ENCODE measurements at places on chromosomes 3 and 15. TPM values are rescaled to one million over a fixed set of nuclear protein-coding genes. Genes with fewer than 3 reads are reported as not detected.

The SAXO2 gene
- total RNA-seq, result 2.7 TPM

The CNTN3 gene
- not detected for total RNA-seq

The SLC28A2 gene
- not detected for total RNA-seq

The IGSF10 gene
- total RNA-seq, result 0.55 TPM

The RASL12 gene
- total RNA-seq, result not detected

The SLC51B gene
- not detected for total RNA-seq

DNA sequence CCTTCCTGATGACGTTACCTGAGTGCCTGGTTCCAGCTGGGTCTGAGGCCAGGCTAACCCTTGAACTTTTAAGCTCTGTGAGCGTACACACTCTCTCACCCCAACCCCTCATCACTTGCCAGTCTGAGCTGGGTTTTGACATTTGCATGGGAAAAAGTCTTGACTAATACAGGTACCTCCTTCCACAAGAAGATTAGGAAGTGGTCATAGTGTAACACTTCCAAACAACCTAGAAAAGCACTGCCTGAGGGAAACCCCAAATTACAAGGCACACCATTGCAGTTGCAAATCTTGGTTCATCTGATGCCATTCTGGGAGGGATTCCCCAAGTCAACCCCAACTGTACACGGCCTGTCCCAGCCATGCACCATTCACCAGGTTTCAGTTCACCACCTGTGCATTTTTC lies 499.8 kb downstream of the FOXP1 start:
- H3K36me3 ChIP-seq, result no peaks in the 10 kb centered on the region
- no peaks in the 10 kb centered on the region for H3K27me3 ChIP-seq
- no peaks in the 10 kb centered on the region for H3K4me1 ChIP-seq
- no peak for DNase-seq
- H3K4me3 ChIP-seq, result no peak overlapping the region
- H3K27ac ChIP-seq, result no peak overlapping the region

DNA sequence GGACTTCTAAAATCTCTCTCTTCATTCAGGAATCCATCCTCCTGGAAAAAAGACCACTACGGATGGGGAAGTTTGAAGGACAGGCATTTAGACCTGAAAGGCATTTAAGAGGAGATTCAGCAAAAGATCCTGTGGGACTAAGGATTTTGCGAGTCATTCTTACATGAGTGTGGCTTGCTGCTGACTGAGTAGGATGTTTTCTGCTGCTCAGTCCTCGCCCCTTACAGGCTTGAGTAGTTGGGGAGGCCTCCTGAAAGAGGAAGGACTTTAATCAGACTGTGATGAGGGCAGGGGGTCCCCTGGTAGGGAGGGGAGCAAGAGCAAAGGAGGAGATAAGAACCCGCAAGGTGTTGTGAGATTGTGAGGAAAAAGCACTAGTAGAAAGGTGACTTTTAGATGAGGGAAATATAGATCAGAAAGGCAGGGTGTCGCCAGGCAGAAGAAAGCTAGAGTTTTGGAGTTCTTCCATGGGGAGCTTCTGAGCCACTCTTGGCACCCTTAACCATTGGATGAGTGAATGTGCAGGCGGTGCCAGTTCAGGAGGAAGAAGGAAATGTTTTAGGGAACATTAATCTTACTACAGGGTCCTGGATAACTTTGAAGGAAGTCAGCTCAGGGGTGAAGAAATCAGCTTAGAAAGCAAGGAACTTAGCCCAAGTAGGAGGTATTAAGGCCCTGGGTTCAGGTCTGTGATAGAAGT lies 171.1 kb downstream of the RORA start:
- H3K27me3 ChIP-seq, result no peaks in the 10 kb centered on the region
- no peak for DNase-seq
- H3K36me3 ChIP-seq, result no peaks in the 10 kb centered on the region
- no peaks in the 10 kb centered on the region for H3K4me1 ChIP-seq
- no peak overlapping the region for H3K27ac ChIP-seq

DNA sequence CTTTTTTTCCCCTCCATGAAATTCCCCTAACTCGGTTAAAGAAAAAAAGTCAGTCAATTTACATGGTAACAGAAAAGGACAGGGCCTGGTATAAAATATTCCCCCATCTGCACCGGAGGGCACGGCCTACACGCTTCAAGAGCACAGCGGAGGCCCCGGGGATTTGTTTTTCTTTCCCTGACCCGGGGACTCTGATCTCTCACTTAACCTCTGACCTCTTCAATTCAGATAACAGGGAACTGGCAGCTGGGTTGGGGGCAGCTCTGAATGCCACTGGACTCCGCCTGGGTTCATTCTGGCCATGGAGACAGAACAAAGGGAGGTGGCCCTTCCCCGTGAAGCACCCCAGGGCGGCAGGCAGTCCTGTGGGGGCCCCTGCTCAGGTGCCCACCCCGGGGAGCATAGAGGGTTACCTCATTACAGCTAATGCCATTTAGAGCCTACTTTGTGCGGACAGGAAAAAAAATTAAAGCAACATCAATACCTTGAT lies 257.5 kb downstream of the SHQ1 start:
- DNase-seq, result no peak
- no peak overlapping the region for H3K27ac ChIP-seq
- H3K4me1 ChIP-seq, result peaks cover 18% of the 10 kb centered on the region
- no peak overlapping the region for H3K4me3 ChIP-seq
- H3K36me3 ChIP-seq, result no peaks in the 10 kb centered on the region

- no peaks in the 10 kb centered on the region for H3K27me3 ChIP-seq
- DNase-seq, result no peak
- 0 out of 2 replicates have a peak, but pooled peaks cover 14% of the 10 kb centered on the region for H3K4me1 ChIP-seq
- H3K4me3 ChIP-seq, result no peak overlapping the region
- H3K36me3 ChIP-seq, result no peaks in the 10 kb centered on the region
Measured at GRCh38 chr3:104436506-104436905, 930.2 kb upstream of the ALCAM start.

- DNase-seq, result no peak
- H3K27ac ChIP-seq, result no peak overlapping the region
- H3K36me3 ChIP-seq, result no peaks in the 10 kb centered on the region
- H3K27me3 ChIP-seq, result no peaks in the 10 kb centered on the region
Measured at GRCh38 chr3:55511895-55512570, 24.9 kb upstream of the WNT5A start.

DNA sequence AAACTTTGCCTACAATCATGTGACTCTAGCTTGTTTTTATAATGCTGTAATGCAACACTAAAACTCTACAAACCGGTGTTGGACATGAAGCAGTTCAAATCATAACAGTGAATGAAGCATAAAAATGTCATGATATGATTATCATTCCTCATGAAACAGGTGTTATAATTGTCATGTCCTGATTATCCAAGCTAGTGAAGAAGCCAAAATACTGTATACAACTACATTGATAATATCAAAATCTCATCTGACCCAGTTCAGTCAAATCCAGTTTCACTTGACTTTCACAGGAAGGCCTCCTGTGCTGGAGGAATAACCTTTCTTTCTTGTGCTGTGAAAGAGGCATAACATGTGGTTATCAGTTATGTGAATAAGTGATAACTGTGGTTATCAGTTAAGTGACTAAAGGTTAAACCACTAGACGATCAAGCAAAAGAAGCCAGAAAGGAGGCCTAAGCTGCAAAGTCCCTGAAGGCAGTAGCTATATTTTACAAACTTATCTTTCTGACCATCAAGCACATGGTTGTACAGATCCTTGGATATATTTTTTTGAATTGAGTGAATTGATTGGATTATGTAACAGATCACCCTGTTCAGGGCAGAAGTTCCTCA lies 296.4 kb downstream of the TUSC7 start:
- DNase-seq, result no peak
- no peaks in the 10 kb centered on the region for H3K27me3 ChIP-seq
- H3K4me3 ChIP-seq, result no peak overlapping the region
- no peaks in the 10 kb centered on the region for H3K36me3 ChIP-seq
- H3K27ac ChIP-seq, result no peak overlapping the region

DNA sequence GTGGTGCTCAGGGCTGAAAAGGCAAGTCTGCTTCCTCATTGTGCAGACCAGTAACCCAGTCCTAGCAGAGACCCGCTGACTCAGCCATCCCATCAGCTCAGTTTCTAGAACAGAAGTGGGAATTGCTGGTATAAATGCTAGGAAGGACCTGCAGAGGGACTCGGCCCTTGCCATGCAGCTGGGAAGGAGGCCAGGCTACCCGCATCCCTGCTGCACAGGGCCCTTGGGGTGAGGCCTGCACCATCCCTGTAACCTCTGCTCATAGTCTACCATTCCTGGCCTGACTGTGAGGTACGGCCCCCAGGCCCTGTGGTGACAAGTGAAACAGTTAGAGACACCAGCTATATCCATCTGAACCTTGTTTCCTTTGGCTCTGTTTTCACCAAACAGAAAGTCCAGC lies 23.5 kb downstream of the RAB6B start:
- H3K4me1 ChIP-seq, result no peaks in the 10 kb centered on the region
- peaks cover 11% of the 10 kb centered on the region for H3K27me3 ChIP-seq
- H3K27ac ChIP-seq, result no peak overlapping the region

GRCh38 chr3:31692751-31693150 lies 160.0 kb downstream of the STT3B start:
- no peak overlapping the region for H3K27ac ChIP-seq
- H3K36me3 ChIP-seq, result no peaks in the 10 kb centered on the region
- no peak overlapping the region for H3K4me3 ChIP-seq
- no peaks in the 10 kb centered on the region for H3K4me1 ChIP-seq

GRCh38 chr3:112813016-112813415 lies 33.6 kb downstream of the CD200R1L start:
- H3K4me3 ChIP-seq, result no peak overlapping the region
- H3K4me1 ChIP-seq, result peaks cover 27% of the 10 kb centered on the region
- DNase-seq, result no peak
- H3K27me3 ChIP-seq, result no peaks in the 10 kb centered on the region
- no peaks in the 10 kb centered on the region for H3K36me3 ChIP-seq
- no peak overlapping the region for H3K27ac ChIP-seq

DNA sequence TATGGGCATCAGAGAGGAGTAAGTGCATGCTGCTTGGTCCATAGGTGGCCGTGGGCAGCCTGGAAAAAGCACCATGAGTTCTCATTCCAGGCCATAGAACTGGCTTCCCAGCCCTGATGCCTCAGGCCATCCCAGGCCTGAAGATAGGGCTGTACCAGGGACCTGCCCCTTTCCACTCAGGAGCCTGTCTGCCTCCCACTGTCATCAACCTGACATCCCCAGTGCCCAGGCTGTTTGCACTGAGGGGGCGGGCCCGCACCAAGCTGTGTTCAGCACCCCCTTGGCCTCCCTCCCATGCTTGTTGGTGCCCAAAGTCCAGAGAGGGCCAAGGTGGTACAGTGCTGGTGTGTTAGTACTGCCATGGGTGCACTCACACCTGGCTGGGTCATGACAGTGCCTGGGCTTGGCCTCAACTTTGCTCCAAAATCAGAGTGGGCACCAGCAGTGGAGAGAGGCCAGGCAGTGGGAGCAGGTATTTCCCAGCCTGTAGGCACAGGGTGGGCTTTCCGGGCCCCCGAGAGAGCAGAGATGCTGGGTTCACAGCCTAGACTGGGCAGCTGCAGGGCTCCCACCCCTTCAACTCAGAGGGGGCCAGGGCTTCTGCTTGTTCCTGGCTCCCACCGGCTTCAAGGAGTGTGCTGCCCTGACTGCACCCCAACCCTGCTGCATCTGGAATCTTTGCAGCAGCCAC lies 556.1 kb downstream of the SI start:
- H3K27ac ChIP-seq, result no peak overlapping the region
- no peaks in the 10 kb centered on the region for H3K36me3 ChIP-seq
- H3K4me1 ChIP-seq, result no peaks in the 10 kb centered on the region
- H3K27me3 ChIP-seq, result no peaks in the 10 kb centered on the region
- no peak for DNase-seq

DNA sequence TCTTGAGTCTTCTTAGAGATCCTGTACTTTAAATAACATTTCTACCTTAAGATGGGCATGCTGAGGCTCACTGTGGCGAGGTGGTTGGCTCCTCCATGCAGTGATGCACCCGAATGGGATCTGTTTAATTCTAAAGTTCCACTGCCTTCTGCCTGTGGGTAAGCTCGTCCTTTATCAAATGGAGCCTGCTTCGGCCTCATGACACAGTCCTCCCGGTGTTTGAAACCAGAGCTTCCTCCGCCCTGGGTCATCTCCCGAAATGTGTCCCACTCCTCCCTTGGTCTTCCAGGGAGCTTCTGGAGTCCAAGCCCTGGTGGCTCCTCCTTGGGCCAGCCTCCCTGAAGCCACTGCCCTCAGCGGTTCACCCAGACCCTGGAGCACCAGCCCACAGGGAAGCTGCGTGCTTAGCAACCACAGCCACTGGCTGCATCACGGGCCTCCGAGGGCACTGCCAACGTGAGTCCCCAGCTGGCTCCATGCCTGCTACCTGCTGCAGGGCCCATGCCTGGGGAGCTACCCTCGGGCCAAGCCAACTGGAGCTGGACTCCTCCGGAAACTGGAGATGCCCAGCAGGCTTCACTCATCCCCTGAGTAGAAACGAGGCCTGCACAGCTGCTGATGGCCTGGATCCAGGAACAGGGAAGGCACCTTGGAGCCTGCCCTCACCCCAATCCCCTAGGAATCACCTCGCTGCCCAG lies 3.3 kb downstream of the RHCG start:
- H3K4me3 ChIP-seq, result no peak overlapping the region
- peaks cover 13% of the 10 kb centered on the region for H3K4me1 ChIP-seq
- no peak for DNase-seq
- no peaks in the 10 kb centered on the region for H3K27me3 ChIP-seq
- no peak overlapping the region for H3K27ac ChIP-seq

GRCh38 chr15:80588801-80589200 lies 106.3 kb upstream of the ABHD17C start:
- H3K27me3 ChIP-seq, result no peaks in the 10 kb centered on the region
- no peak overlapping the region for H3K4me3 ChIP-seq
- peak overlapping the region; percentile 90 for H3K27ac ChIP-seq
- peak; percentile 99 for DNase-seq
- peaks cover 51% of the 10 kb centered on the region for H3K4me1 ChIP-seq
- no peaks in the 10 kb centered on the region for H3K36me3 ChIP-seq

GRCh38 chr3:126451511-126451910 lies 24.2 kb downstream of the ZXDC start:
- no peaks in the 10 kb centered on the region for H3K4me1 ChIP-seq
- H3K27ac ChIP-seq, result no peak overlapping the region
- peaks cover 6% of the 10 kb centered on the region for H3K36me3 ChIP-seq
- DNase-seq, result no peak
- H3K27me3 ChIP-seq, result no peaks in the 10 kb centered on the region

DNA sequence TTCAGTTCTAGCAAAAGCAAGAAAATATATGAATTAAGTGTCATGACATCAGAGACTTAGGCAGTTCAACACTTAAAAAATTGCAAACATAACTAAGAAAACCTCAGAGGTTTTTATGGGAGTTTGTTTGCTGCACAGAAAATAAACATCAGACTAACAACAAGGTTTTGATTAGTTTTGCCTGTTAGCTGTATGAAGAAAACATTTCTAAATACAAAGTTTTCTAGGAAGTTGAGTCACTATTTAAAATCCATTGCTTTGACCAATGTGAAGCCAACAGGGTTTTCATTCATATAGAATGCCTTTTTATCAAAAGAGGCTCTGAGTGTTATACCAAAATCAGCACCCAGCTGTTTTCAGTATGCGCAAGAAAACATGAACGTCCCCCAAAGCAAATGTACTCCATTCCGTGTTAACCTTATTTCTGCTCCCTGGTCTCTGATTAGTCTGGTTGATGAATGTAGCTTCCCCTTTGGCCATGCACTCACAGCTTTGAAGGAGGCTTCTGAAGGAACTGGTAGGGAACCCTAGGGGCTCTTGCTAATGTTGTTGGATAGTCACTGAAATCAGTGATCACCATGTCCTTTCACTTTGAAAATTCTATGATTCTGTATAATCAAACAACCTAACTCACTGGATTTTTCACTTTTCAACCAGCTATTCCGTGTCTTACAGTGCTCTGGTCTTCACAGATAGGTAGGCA lies 89.6 kb upstream of the TSEN2 start:
- peak overlapping the region; percentile 59 for H3K27ac ChIP-seq
- peaks cover 32% of the 10 kb centered on the region for H3K4me1 ChIP-seq
- no peak for DNase-seq
- peaks cover 64% of the 10 kb centered on the region for H3K36me3 ChIP-seq
- H3K27me3 ChIP-seq, result no peaks in the 10 kb centered on the region
- no peak overlapping the region for H3K4me3 ChIP-seq

GRCh38 chr15:27742751-27743477 lies 356.2 kb downstream of the OCA2 start:
- DNase-seq, result no peak
- peaks cover 12% of the 10 kb centered on the region for H3K27me3 ChIP-seq
- H3K36me3 ChIP-seq, result no peaks in the 10 kb centered on the region
- H3K4me3 ChIP-seq, result no peak overlapping the region
